ENCODE measurements at places on chromosomes 11 and 22.

DNA sequence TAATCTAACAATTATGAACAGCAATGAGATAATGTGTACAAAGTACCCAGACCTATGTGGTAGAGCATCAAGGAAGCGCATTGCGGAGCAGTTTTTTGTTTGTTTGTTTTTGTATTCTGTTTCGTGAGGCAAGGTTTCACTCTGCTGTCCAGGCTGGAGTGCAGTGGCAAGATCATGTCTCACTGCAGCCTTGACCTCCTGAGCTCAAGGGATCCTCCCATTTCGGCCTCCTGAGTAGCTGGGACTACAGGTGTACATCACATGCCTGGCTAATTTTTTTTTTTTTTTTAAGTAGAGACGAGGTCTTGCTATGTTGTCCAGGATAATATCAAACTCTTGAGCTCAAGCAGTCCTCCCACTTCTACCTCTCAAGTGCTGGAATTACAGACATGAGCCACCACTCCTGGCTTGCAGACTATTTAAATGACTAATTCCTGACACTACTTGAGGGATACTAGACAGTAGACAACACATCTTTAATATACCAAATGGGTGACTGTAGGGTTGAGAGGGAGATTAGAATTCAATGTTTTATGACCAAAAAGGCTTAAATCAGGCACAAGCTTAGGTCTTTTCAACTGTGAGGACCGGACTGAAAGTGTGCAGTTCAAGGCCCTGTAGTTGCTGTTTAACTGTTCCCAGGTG is 12.7 kb downstream of the OR51B4 start:
- DNase-seq = no peak

GRCh38 chr11:10646681-10647355 is 46.7 kb downstream of the IRAG1 start:
- DNase-seq = no peak

GRCh38 chr11:4926608-4927007 is 2.5 kb upstream of the OR51G1 start:
- DNase-seq = no peak

GRCh38 chr22:40396882-40397281 is 26.5 kb downstream of the SGSM3 start:
- DNase-seq = no peak

DNA sequence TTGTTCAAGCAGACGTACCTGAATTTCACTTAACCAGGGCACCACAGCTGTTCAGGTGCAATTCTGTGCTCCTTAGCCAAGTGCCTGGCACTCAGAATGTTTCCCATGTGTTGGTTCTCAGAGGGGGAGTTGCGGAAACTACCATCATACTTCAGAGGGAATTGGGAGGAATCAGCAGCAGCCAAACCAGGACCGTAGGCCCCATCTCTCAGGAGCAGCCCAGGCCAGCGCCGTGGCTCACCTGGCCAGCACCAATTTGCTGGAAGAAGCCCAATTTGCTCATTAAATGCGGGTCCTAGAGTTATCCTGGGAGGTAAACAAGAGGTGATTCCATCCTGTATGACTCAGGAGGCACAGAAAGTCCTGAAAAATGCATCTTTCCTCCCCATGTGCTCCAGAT is 435.4 kb downstream of the BRD1 start:
- no peak for DNase-seq

GRCh38 chr11:42319921-42320320 is 860.5 kb upstream of the LRRC4C start:
- no peak for DNase-seq

DNA sequence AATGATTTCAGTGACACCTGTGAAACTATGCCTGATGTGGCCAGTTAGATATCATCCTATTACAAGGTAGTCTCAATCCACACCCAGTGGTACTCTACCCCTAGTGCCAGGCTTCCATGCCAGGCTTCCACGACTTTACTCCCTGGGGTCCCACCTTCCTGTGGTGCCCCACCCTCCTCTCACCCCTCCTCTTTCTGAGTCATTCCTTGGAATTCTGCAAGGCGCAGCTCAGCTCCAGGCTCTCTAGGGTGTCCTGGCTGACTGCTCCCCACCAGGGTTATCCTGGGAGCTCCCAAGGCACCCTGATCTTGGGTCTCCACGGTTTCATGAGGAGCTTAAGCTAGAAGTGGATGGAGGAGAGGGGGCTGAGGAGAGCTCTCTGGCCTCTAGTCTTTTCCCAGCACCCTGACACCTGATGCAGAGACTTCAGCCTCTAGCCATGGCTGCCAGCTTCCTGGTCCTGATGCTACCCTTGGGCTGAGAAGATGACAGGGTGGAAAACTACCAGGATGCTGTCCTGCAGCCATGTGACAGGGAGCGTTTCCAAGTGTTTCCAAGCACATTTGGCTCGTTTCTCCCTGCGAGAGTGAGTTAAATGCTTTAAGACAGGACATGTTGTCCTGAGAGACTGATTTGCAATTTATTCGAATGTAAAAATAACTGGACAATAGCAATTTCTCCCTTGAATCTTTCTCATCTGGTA is 1461.2 kb downstream of the TBC1D22A start:
- no peak for DNase-seq

DNA sequence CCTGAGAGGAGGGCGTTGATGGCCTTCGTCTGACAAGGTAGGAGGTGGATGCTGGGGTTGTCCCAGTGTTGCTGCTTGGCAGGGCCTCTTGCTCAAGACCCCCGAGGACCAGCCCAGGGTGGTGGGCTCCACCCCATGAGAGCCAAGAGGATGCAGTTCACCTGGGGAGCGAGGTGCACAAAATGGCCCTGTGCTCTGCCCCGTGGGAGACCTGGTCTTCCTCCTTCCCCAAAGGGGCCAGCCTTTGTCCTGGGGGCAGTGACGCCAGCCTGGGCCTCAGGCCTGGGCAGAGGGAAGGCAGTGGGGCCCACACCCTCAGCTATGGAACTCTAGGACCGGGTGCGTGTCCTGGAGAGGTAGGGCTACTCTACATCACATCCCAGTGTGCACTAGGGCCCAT is 1233.3 kb downstream of the TBC1D22A start:
- no peak for DNase-seq

- DNase-seq = no peak
These were observed 12.0 kb downstream of the STIM1 start for GRCh38 chr11:3867209-3868091.

DNA sequence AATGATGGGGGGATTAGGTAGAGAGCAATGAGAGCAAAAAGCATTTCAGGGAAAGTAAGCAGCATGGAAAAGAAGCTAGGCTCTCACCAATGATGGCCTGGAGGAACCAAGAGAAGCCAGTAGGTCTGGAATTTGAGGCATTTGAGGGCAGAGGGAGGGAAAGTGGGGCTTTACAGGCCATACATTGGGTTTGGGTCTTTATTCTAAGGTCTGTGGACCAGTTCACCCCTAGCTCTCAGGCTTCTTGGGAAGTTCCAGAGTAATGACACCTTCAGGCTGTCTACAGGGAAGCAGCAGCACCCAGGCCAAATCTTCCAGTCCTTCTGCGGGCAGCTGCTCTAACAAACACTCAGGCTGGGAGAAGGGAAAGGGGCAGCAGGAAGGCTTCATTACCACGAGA is 29.4 kb downstream of the ARFGAP2 start:
- no peak for DNase-seq

GRCh38 chr11:69296890-69297786 is 3.2 kb downstream of the MYEOV start:
- DNase-seq = peak; percentile 60

GRCh38 chr22:29883045-29883774 is at the start of gene MTMR3:
Gene MTMR3, plus strand, starts transcription at chr22:29883174. Its CDS starts 87,886 bp downstream, at chr22:29971060.
- peak; percentile 79 for DNase-seq

DNA sequence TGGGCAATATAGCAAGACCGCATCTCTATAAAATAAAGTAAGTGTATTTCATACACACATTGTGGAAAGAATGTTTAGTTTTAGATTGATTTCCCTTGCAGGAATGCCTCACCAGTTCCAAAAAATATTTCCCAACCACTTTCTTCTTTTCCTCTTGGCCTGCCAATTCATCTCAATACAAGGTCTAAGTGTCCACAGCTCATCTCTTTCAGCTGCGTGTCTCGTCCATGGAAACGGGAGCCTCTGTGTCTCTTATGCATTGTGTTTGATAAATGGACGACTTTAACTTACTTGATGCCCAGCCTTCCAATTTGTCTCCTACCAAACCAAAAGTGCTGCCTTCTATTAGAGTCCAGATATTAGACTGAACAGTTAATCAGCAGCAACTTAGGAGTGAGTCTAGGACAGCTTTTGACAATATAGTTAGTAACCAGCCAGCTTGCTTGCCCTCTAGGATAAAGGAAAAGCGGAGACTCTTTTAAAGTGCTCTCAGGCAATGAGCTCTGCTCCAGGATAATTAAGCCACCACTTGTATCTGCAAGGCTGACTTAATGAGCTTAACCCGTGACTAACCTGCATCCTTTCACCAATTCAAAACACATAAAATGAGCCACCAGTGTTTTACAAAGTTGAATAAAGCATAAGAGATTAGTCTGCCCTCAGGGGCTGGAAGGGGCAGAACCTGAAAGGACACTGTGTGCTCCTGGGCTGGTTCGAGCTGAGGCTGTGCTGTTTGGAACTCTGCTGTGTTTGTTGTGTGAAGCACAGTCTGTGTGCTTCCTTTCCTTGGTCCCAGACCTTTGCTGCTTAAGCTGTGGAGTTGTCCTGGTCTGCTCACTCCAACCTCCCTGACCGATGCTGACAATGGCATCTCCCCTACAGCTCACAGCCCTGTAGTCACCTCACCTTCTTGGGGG is 27.5 kb downstream of the FBXO7 start:
- no peak for DNase-seq

GRCh38 chr11:88039476-88040147 is 135.6 kb downstream of the RAB38 start:
- DNase-seq = no peak

DNA sequence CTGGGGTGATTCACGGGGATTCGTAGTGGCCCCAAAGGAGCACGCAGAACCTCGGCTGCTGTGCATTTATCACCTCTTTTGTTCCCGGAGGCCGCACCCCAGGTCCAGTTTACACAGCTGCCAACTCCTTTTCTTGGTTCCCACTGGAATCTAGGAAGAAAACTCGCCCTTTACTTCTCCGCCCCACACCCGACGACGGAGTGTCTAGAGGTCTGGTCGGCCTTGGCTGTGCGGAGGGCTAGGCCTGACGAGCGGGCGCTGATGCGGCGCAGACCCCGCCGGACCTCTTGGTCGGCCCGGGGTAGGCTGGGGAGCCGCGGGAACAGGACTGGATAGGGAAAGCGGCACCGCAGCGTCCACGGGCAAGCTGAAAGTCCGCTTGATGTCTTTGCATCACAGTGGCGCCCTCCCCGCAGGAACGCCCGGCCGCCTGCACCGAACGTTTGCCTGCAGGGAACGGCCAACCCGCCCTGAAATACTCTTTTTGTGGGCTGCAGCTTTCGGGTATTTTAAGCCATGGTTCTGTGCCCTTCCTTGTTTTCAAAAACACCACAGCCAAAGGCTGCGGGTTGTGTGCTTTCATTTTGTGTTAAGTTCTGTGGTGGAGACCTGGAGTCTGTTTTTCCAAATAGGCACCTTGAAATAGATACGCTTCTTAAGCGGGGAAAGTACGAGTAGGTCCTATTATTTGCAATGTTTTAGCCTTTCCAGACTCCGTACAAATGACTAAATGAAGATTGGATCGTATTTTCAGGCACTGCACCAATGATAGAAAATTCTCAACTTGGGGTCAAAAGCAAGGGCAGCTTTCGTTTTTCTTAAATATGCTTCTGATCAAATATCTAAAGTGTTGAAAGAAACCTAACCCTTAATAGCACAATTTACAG is 829 bp upstream of the ZBED5 start:
- peak; percentile 33 for DNase-seq

- DNase-seq = no peak
These were observed 148.8 kb upstream of the KIRREL3 start for GRCh38 chr11:127149410-127149809.

DNA sequence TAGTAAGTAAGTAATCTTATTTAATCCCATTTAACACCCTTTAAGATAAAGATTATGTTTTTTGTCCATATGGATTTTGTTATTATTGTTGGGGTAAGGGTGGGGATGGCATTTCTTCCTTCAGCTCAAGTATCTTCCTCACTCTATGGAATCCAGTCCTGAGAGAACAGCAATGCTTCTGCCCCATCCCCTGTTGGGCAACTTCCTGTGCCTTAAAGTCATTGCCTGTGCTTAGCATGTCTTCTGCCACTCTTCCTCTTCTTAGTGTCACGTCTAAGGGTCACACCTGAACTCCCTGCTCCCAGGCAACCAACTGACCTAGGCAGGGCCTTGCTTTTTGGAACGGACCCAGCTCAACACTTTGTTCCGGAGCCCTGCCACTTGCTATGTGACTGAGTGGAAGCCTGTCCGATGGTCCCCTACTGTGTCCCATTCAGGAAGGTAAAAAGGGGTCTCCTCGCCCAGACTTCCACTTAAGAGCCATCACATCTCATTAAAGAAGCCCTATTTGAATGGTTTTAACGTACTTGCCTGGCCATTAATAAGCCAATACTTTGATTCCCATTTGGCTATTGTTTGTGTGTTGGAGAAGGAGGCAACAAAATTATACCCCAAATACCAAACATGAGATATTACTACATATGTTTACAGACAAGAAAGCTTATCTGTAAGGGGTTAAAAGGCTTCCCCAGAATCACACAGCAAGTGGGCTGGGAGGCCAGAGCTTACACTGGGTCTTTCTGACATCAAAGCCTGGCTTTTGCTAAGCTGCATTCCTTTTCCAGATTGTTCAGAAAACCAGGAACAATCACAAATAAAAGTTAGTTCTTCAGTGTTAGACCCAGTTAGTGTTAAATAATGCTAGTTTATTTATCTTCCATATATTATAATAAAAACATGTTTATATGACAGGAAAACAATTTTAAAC is 59.2 kb downstream of the RAB38 start:
- DNase-seq = no peak

- DNase-seq = peak; percentile 5
These were observed 11.0 kb upstream of the PTPN5 start for GRCh38 chr11:18802381-18803257.

DNA sequence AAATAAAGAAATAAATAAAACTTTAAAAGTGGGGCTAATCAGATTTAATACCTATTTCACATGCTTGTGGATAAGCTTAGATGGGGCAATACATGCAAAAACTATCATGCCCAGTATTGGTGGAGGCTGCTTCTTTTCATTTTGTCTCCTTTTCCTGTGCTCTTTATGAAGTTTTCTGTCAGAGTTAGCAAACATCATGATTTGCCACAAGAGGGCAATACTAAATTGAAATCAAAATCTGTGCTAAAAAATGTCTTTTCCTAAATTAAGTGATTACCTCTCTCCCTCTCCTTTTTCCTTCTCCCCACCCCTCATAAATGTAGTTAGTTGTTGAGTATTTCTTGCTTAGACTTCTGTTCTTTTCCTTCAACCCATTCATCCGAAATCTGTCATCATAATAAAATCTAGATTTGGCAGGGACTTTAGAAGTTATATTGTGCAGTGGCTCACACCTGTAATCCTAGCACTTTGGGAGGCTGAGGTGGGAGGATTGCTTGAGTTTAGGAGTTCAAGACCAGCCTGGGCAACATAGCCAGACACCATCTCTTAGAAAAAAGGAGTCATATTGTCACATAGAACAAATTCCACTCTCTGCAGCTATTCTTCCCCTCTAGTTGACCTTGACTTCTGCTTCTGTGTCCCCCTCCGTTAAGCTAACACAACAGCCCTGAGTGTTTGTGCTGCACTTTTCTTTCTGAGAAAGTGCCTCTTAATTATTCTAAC is 4.7 kb upstream of the ARHGAP42 start:
- no peak for DNase-seq
